ENCODE measurements at places on chromosomes 3 and 15. TPM values are rescaled to one million over a fixed set of nuclear protein-coding genes. Genes with fewer than 3 reads are reported as not detected.

- DNase-seq = no peak
- no peak overlapping the region for H3K4me3 ChIP-seq
- no peaks in the 10 kb centered on the region for H3K27me3 ChIP-seq
- H3K27ac ChIP-seq = no peak overlapping the region
- H3K36me3 ChIP-seq = no peaks in the 10 kb centered on the region
Measured at GRCh38 chr15:55928955-55929354, 64.5 kb downstream of the NEDD4 start.

- H3K4me3 ChIP-seq = no peak overlapping the region
- no peaks in the 10 kb centered on the region for H3K36me3 ChIP-seq
- no peak overlapping the region for H3K27ac ChIP-seq
- DNase-seq = no peak
- no peaks in the 10 kb centered on the region for H3K27me3 ChIP-seq
Measured at GRCh38 chr3:193788189-193788991, 195.4 kb downstream of the OPA1 start.

- no peaks in the 10 kb centered on the region for H3K36me3 ChIP-seq
- peaks cover 9% of the 10 kb centered on the region for H3K4me1 ChIP-seq
- no peak overlapping the region for H3K4me3 ChIP-seq
- no peak for DNase-seq
Measured at GRCh38 chr3:48082580-48083184, 66.5 kb upstream of the MAP4 start.

DNA sequence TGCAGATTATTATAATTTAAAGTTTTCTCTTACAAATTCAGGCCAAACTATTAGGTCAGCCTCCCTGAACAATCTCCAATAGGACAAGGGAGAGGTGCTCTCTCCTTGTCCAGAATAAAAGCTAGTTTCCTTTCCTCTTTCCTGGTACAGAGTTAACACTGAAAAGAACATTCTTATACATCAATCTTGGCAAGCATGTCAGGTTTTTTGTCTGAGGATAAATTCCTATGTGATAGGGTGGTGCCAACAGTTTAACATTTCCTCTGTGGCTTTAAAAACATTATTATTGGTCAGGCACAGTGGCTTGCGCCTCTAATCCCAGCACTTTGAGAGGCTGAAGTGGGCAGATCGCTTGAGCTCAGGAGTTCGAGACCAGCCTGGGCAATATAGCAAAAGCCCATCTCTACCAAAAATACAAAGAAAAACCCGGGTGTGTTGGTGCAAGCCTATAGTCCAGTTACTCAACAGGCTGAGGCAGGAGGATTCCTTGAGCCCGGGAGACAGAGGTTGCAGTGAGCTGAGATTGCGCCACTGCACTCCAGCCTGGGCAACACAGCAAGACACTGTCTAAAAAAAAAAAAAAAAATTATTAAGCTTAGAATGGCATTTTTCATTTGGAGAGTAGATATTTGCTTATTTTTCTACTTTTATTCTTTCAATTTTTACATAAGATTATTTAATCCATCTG, 13.7 kb upstream of the ULK4 start:
- no peak overlapping the region for H3K27ac ChIP-seq
- H3K4me1 ChIP-seq = no peaks in the 10 kb centered on the region
- no peak for DNase-seq
- H3K27me3 ChIP-seq = no peaks in the 10 kb centered on the region
- H3K36me3 ChIP-seq = no peaks in the 10 kb centered on the region
- H3K4me3 ChIP-seq = no peak overlapping the region

- H3K27me3 ChIP-seq = no peaks in the 10 kb centered on the region
- DNase-seq = no peak
- no peak overlapping the region for H3K4me3 ChIP-seq
- no peak overlapping the region for H3K27ac ChIP-seq
- no peaks in the 10 kb centered on the region for H3K4me1 ChIP-seq
- no peaks in the 10 kb centered on the region for H3K36me3 ChIP-seq
Measured at GRCh38 chr3:79406175-79406574, 361.6 kb downstream of the ROBO1 start.

GRCh38 chr15:62899090-62899493, 143.5 kb upstream of the TPM1 start:
- no peaks in the 10 kb centered on the region for H3K27me3 ChIP-seq
- peak overlapping the region; percentile 22 for H3K27ac ChIP-seq
- H3K36me3 ChIP-seq = no peaks in the 10 kb centered on the region
- H3K4me3 ChIP-seq = no peak overlapping the region
- DNase-seq = no peak

DNA sequence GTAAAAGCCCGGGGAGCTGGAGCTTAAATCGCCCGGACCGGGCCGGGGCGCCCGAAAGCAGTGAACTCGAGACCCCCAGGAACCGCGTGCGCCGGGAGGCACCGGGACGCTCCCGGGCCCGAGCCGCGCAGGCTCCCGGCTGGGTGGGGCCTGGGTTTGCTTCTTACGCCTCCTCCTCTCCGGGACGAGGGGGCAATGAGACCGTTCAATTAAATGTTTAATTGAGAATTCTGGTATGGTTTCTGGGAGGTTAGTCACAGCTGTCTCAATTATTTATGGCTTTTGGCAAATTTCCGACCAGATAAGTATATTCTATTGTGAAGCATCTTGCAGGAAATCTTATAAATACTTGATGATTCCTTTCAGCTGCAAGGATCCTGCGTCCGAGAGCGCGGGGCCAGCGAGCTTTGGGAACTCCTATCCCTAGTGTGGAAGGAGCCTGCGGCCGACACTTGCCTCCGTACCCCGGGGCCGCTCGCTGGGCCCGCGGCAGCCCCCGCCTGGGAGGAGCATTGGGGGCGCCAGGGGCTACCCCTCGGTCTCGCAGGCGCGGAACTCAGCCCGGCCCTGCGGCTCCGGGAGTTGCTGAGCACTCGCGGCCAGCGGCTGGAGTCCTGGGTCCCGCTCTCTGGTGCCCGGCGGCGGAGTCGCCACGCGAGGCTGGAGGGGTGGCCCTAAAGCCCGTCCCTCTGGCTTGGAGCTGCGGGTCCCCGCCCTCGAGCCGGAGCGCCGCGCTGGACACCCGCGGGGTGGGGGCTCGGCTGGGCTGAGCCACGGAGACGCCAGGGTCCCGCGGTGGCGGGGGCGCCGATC, 10.3 kb downstream of the ISL2 start:
- no peak for DNase-seq
- no peaks in the 10 kb centered on the region for H3K27me3 ChIP-seq
- H3K4me1 ChIP-seq = no peaks in the 10 kb centered on the region
- peak overlapping the region; percentile 4 for H3K4me3 ChIP-seq

GRCh38 chr3:167814441-167814951, 79.0 kb downstream of the SERPINI1 start:
- H3K27ac ChIP-seq = peak overlapping the region; percentile 16
- DNase-seq = no peak
- H3K4me3 ChIP-seq = no peak overlapping the region
- H3K36me3 ChIP-seq = no peaks in the 10 kb centered on the region

Gene POLQ
- 0.63 TPM for total RNA-seq

DNA sequence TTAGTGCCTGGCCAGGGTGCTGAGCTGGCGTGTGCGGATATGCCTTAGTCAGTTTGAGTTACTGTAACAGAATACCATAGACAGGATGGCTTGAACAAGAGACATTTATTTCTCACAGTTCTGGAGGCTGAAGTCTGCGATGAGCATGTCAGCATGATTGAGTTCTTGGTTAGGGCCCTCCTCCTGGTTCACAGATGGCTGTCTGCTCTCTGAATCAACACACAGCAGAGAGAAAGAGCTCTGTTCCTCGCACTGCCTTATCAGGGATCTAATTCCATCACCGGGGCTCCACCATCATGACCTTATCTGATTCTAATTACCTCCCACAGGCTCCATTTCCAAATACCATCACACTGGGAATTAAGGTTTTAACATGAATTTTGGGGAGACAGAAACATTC, 386.6 kb upstream of the DPH6 start:
- no peak overlapping the region for H3K4me3 ChIP-seq
- H3K36me3 ChIP-seq = no peaks in the 10 kb centered on the region
- H3K4me1 ChIP-seq = no peaks in the 10 kb centered on the region
- DNase-seq = no peak

- no peaks in the 10 kb centered on the region for H3K27me3 ChIP-seq
- no peak overlapping the region for H3K4me3 ChIP-seq
- no peaks in the 10 kb centered on the region for H3K4me1 ChIP-seq
- DNase-seq = no peak
- no peak overlapping the region for H3K27ac ChIP-seq
Measured at GRCh38 chr3:112569265-112569664, 7.4 kb downstream of the SLC35A5 start.

DNA sequence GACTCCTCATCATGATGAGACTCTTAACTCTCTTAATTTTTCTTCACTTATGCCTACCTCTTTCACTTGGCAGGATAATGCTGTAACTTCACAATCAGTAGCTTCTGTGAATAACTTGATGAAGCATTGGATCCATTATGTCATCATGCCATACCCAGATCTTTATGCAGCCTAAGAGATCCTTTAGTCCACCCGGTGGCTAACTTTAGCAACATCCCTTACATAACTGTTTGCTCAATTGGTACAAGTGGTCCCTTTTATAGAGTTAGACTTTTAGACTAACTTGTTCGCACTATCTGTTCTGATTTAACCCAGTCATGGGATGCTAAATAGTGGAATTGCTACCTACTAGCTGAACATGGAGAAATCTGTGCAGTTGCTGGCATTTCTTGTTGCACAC, 184.5 kb downstream of the USP13 start:
- H3K27ac ChIP-seq = no peak overlapping the region
- no peak for DNase-seq
- H3K27me3 ChIP-seq = peaks cover 2% of the 10 kb centered on the region

- H3K27ac ChIP-seq = no peak overlapping the region
- no peaks in the 10 kb centered on the region for H3K27me3 ChIP-seq
- H3K4me1 ChIP-seq = no peaks in the 10 kb centered on the region
- no peak overlapping the region for H3K4me3 ChIP-seq
- no peak for DNase-seq
Measured at GRCh38 chr3:41304593-41304992, 105.3 kb downstream of the CTNNB1 start.

DNA sequence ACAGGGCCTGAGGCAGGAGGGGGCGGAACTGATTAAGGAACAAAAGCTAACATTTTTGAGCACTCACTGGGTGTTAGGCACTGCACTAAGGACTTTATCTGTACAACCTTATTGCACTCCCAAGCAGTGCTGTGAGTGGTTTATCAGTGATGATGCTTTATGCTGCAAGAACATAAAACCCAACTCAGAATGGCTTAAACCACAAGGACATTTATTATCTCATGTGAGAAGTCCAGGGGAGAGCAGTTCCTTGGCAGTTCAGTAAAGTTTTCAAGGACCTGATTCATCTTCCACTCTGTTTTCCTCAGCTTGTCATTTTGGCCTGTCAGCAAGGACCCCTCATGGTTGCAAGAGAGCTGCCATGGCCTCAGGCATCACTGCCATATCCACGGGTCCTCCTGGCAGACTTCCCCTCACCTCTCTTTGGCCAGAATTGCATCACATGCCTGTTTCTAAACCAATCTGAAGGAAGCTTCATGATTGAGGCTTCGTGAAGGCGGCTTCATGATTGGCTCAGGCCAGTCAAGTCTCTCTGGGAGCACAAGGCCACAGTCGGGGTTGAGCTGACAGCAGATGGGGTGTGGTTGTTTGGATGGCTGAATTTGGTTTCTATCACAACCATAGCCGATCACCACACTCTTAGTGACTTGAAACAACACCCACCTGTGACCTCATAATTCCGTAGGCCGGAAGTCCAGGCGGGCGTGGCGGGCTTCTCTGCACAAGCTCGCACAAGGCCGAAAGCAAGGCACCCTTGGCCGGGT, 15.8 kb downstream of the EFCC1 start:
- no peak for DNase-seq
- no peaks in the 10 kb centered on the region for H3K4me1 ChIP-seq
- no peaks in the 10 kb centered on the region for H3K27me3 ChIP-seq
- no peak overlapping the region for H3K27ac ChIP-seq
- no peaks in the 10 kb centered on the region for H3K36me3 ChIP-seq
- H3K4me3 ChIP-seq = no peak overlapping the region

DNA sequence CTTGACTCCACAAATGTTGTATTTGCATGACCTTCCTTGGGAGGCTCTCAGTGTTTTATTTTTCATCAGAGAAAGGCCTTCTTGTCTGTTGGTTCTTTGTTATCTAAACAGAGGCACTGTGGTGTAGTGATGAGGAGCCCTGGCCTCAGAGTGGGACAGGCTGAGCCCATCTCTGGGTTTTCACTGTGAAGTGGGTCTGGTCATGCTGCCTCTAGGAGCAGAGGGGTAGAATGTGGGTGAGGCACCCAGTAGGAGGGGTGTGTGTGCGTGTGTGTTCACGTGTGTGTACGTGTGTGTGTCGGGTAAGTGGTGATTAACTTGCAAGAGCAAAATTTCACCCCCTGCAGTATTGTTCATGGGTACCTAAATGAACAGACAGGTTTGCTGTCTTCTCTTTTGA, 14.4 kb downstream of the KLF13 start:
- DNase-seq = no peak
- H3K36me3 ChIP-seq = no peaks in the 10 kb centered on the region
- no peak overlapping the region for H3K4me3 ChIP-seq
- no peaks in the 10 kb centered on the region for H3K27me3 ChIP-seq

- no peak for DNase-seq
- H3K4me3 ChIP-seq = no peak overlapping the region
- no peaks in the 10 kb centered on the region for H3K4me1 ChIP-seq
Measured at GRCh38 chr3:114241262-114241661, 3.9 kb upstream of the ZNF80 start.

Gene GMNC
- not detected for total RNA-seq

DNA sequence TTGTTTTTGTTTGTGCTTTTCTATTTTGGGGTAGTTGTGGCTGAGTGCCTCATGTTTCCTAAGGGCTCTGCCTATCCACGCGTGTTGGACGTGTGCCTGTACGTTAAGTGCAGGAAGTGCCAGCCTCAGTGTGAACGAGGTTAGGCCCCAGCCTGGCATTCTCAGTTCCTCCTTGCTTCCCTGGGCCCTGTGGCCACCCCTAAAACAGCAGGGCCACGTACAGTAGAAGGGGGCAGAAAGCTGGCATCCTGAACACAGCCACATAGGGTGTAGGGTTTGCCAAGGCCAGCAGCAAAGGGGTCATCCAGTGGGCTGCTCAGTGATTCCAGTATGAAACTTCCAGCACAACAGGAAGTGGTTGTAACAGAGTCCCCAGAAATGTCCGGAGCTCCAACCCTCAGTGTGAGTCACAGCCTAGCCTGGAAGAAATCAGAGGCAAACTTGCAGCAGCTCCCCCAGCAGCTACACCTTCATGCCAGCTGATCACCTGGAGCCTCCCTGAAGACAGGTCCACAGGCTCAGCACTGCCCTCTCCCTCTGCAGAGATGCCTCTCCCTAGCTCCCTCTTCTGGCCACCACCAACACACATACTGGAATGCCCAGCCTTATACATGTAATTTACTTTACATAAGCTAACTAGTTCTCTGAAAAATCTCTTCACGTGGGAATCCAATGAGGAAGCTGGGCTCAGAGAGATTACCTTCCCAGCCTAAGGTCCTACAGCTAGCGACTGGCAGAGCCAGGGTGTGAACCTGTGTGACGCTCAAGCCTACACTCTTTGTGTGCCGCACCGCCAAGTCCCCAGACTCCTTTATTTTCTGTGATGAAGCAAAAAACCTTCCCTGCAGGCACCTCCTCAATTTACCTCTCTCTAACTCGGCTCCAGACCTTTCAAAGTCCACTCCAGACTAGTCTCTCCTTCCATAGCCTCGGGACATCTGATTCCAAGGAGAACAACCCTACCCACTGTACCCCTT, 26.6 kb downstream of the ILDR1 start:
- H3K4me3 ChIP-seq = no peak overlapping the region
- no peaks in the 10 kb centered on the region for H3K27me3 ChIP-seq
- no peaks in the 10 kb centered on the region for H3K36me3 ChIP-seq
- H3K4me1 ChIP-seq = no peaks in the 10 kb centered on the region
- no peak for DNase-seq
- no peak overlapping the region for H3K27ac ChIP-seq
